Posterior cingulate gyrus (tissue), 11 donors: ENCODE measurements at places on chromosomes 16 and 17.

DNA sequence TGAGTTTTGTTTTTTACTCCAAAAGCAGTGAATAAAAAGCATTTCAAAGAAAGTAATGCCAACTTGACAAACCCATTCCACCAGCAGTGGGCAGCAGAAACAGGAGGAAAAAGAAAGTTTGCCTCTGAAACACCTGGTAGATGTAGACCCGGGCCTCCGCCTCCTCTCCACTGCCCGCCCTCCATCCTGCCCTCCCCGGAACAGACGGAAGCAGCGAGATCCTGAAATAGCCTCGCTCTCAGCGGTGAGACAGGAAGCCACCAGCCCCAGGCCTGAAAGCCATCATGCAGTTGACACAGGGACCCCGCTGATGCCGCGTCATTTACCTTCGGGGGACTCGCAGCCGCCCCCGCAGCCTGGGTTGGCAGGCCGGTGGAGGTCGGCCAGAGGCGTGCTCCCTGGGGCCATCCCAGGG, 67.8 kb downstream of the C16orf78 start:
- DNase-seq: no peak

DNA sequence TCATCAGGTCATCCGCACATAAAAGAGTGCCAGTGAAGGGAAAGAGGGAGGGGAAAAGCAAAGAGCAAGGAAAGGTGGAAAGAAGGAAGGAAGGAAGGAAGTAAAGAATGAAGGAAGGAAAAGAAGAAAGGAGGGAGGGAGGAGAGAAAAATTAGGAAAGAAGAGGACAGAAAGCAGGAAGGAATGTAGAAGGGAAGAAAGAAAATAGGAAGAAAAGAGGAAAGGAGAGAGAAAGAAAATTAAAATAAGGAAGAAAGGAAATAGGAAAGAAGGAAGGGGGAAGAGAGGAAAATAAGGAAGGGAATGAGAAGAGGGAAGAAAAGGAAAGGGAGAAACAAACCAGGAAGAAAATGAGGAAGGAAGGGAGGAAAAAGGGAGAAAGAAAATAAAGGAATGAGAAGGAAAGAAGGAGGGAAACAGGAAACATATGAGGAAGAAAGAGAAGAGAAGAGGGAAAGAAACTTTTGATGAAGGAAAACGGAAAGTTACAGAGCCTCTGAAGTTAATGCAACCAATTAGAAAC, 212.6 kb downstream of the XYLT1 start:
- DNase-seq: no peak

GRCh38 chr17:61442136-61442775, 10.0 kb upstream of the TBX4 start:
- no peak for DNase-seq

DNA sequence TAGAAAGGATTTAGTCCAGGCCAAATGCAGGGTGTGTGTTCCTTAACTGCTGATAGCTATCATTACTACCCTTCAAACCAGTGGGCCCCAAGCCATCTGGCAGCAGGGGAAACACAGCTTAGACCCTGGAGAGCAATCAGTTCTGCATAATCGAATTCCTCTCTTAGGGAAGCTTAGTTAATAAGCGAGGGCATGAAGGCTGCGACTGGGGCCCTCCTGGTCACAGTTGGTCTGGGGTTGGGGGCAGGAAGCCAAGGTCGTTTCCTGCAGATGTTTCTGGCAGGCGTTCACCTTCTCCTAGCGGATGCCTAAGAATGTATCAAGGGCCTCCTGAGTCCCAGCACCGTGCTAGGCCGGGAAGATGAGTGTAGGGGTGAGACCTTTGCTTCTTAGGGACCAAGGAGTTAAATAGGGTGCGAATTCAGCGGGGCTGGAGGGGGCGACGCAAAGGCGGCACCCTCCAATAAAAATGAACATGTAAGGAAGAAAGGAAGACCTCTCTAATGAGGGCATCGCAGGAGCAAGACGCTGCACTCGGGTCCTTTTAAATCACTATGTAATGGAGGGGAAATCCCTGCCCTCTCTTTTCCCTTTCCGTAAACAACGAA, 16.5 kb upstream of the EEF2K start:
- no peak for DNase-seq

DNA sequence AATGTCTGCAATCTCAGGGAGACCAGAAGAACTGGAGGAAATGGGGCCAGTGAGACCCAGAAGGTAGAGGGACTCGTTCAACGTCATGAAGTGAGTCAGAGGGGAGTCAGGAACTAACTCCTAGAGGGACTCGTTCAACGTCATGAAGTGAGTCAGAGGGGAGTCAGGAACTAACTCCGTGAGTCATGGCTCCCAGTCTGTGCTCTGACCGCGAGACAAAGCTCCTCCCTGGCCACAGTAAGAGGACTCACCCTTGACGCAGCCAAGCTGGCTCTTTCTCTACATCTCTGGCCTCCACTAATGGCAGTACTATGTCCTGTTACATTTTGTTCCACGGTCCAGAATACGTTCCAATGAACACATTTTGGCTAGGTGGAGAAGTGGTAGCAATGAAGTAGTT, 902.5 kb downstream of the KCNJ2 start:
- DNase-seq: no peak

DNA sequence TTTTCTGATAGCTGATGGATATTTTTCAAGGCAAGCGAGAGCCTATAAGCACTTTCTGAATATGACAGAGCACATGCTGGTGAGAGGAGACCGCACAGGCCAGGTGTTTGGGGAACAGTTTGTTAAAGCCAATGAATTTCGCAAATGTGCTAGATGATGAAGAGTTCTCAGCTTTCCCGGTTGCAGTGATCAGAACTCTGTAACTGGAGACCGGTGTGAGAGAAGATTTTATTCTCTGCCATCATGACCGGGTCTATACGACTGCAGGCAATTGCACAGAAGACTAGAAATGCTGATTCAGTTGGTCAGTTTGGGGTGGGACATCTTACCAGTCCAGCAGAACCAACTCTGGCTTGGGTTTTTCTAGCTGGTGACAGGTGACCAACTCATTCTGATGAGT, 25.4 kb downstream of the SMTNL2 start:
- peak; percentile 3 for DNase-seq

GRCh38 chr17:57755480-57756070, 10.5 kb upstream of the CCDC182 start:
- DNase-seq: no peak

DNA sequence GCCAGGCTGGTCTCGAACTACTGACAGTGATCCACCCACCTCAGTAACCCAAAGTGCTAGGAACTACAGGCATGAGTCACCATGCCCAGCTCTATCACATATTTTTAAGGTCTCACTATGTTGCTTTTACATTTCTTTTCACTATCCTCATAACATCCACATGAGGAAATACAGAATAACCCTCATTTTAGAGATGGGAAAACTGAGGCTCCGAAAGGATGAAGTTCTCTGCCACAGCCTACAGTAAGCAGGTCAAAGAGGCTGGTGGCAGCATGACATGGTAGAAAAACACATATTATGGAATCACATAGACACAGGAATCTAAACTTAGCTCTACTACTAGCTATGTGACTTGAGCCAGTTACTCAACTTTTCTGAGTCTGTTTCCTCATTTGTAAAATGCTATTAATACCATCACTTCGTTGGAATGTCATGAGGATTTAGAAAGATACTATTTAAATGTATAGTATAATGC, 32.2 kb downstream of the APPBP2 start:
- DNase-seq: no peak

DNA sequence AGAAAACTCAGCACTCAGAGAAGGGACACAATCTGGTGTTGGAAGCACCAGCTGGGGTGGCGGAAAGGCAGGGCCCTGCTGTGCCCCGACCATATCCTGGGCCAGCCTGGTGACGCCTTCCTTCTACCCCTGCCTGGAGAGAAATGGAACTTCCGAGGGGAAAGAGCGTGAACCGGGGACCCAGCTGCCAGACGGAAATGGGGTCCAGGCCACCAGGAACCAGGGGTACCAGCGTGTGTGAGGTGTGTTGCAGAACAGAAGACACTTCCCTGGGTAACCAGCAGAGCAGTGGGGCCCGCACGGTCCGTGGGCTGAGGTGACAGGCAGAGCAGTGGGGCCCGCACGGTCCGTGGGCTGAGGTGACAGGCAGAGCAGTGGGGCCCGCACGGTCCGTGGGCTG, 6.8 kb downstream of the RAB40B start:
- no peak for DNase-seq

GRCh38 chr16:81861915-81862314, 82.8 kb downstream of the PLCG2 start:
- DNase-seq: no peak

DNA sequence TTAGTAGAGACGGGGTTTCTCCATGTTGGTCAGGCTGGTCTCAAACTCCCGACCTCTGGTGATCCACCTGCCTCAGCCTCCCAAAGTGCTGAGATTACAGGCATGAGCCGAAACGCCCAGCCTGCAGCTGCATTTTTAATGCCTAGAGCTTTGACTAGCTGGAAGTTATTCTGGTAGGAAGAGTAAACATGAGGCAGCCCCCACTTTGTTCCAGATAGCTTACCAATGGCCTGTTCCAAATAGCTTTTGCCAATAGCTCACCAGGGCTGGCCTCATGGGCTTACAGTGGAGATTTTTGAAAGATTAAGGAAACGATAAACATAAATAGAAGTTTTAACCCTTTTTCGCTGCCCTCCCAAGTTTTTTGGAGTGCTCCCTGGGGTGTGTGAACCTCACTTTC, 9.8 kb downstream of the TRPV2 start:
- DNase-seq: no peak

DNA sequence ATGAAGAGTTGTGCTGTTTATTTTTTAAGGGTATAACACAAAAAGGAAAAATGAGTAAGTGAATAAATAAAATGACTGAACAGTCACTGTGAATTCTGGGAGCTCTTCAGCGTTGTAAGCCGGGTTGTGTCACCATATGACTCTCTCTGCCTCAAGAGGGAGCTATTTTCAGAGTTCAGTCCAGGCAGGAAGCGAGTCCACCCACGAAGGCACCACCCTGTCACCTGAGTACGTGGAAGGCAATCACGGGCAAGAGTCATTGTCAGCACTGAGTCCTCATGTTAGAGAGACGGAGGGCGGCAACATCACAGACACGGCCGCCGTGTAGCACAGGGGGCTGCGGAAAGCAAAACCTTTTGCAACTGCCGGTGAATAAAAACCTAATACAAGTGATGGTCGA, 227.6 kb downstream of the UTP18 start:
- DNase-seq: no peak

DNA sequence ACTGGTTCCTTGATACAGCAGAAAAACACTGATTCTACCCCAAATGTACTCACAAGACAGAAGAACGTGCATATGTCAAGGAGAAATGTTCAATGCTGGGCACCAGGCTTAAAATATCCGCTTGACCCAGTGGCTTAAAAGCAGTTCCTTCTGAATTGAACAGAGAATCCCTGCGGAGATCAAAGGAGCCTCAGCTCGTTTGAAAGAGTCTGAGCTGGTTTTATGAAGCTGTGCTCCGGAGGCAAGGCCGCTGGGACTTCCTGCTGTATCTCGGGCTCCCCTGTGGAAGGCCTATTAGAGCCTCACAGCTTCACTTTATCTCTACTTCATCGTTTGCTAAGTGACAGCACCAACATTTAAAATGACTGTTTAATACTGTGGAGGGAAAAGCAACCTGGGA, 2.2 kb downstream of the LMF1 start:
- no peak for DNase-seq

GRCh38 chr17:27793168-27793905, 7.0 kb downstream of the NOS2 start:
- DNase-seq: peak; percentile 87

GRCh38 chr17:35612924-35613521, 25.9 kb downstream of the AP2B1 start:
- peak; percentile 59 for DNase-seq

GRCh38 chr17:19718613-19719354, 2.4 kb upstream of the SLC47A2 start:
- no peak for DNase-seq

DNA sequence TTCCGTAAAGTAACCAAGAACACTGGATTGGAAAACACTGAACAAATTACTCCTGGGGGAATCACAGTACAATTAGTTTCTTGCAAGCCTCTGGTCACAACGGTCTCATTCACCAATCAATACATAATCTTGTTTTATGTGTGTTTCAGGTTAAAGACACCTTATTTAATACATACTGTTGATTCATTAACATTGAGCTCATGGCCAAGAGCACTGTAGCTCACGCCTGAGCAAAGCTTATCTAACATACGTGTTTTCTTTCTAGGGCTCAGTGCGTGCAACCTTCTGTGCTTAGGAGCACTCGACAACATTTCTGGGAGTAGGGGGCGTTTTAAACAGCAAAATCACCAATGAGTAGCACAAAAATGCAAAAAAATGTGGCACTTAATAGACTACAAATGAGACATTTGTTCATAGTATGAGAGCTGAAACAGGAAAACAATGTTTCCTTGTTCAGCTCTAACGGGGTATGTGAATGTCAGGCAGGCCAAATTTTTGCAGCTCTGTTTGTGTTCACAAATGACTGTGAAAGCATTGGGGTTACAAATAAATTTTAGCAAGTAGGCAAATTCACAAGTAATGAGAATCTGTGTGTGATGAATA, 206.2 kb downstream of the CNTNAP4 start:
- DNase-seq: no peak

DNA sequence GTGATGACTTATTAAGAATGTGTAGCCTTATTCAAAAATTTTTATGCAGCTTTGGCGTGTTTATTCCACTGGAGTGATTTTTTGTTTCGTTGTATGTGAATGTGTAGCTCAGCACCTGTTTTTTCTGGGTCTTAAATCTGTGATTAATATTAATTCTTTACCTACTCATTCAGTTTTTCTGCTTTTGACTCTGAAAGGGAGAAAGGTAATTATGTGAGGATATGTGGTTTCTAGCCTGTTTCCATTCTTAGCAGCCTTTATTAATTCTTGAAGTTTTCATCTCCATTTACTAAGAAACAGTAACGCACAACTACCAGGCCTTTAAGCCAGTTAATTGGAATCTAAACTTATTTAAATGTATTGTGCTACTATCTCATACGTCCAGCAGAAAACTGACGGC, 7.0 kb downstream of the HEATR3 start:
- no peak for DNase-seq

DNA sequence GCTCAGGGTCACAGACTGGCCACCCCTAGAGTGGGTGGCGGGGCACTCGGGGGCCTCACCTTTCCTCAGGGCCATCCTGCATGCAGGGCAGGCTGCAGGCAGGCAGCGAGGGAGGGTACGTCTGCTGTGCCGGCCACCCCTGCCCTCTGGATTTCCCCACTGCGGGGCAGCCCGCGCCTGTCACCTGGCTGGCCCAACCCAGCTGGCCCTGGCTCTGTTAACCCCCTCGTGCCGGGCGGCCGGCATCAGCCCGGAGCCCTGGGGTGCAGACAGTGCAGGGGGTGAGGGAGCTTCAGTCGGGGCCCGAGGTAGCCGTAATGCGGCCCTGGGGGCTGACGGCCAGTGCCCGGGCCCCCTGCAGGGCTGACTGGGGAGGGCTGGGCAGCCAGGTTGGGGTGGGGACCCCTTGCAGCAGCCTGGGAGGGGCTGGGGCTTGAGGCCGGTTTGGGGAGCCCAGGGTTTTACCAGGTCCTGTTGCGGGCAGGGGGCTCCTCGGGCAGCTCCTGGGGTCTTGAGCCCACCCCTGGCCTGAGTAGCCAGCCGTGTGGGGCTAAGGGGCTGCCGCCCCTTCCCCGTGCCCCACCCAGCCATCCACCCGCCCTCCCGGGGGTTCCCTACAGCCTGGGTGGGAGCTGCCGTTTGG, at the start of gene IGFALS:
Gene IGFALS (minus strand): TSS at position 128 of the 643 bp plus-strand sequence. CDS start 53 bp downstream, at position 75.
- DNase-seq: no peak
